Upper lobe of left lung (tissue), 6 donors: ENCODE measurements at places on chromosomes 7 and 10. TPM values are rescaled to one million over a fixed set of nuclear protein-coding genes. Genes with fewer than 3 reads are reported as not detected.

GRCh38 chr7:37081436-37081835 lies 357.1 kb upstream of the AOAH start:
- DNase-seq = no peak

TMEM176B gene
- 10.5 TPM for total RNA-seq

DNA sequence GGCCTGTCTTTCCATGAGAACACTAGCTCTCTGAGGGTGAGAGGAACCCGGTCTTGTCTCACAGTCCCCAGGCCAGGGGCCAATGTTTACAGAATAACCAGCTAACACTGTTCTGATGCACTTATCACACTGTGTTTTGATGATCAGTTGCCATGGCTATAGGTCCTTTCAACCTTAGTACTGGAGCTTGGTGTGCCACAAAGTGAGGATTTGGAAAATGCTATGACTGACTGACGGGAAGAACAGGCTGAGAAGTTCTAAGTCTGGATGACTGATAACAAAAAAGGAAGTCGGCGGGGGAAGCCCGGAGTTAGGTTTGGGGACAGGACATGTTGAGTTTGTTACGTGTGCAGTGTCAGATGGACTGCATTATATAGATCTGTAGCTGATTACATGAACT lies 141.8 kb downstream of the CTTNBP2 start:
- DNase-seq = no peak

DNA sequence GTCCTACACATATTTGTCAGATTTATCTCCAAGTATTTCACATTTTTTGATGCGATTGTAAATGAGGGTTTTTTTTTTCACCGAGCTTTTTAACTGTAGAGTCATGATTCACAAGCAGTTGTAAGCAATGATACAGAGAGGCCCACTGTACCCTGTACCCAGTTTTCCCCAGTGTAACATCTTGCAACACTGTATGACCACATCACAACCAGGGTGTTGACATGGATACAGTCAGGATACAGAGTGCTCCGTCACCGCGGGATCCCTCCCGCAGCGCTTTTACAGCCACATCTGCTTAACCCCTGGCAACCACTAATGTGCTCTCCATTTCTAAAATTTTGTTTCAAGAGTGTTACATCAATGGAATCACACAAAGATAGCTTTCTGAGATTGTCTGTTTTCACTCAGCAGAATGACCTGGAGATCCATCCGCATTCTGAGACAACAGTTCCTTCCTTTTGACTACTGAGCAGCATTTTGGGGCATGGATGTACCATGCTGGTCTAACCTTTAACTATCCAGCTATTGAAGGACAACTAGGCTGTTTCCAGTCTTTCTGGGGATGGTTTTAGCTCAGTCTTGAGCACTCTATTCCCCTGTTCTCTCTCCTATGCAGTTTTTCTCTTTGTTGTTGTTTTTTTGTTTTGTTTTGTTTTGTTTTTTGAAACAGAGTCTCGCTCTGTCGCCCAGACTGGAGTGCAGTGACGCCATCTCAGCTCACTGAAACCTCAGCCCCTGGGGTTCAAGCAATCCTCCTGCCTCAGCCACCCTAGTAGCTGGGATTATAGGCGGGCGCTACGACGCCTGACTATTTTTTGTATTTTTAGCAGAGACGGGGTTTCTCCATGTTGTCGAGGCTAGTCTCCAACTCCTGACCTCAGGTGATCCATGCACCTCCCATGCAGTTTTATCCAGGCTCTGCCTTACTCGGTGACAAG lies 25.9 kb downstream of the GPRIN2 start:
- DNase-seq = peak; percentile 20

LRRC18 gene
- total RNA-seq = 1.5 TPM

- DNase-seq = no peak
Observed at GRCh38 chr7:133947458-133948254, 179.5 kb upstream of the LRGUK start.

DNA sequence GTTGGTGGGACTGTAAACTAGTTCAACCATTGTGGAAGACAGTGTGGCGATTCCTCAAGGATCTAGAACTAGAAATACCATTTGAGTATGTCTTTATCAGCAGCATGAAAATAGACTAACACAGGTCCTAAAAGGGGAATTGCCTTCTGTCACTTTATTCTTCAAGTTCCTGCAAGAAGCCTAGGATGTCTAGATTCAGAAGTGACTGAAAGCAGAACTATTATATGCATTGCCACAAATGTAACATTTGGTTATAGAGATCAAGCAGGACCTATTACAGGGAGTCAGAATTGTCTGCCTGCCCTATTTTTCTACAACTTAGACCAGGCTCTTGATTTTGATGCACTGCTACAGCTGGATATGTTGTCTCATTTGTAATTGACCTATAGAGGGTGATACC lies 364.7 kb downstream of the SORCS1 start:
- DNase-seq = no peak

GIMAP6 gene
- 62.9 TPM for total RNA-seq

- DNase-seq = no peak
Observed at GRCh38 chr10:19728376-19728775, 87.9 kb upstream of the PLXDC2 start.

DNA sequence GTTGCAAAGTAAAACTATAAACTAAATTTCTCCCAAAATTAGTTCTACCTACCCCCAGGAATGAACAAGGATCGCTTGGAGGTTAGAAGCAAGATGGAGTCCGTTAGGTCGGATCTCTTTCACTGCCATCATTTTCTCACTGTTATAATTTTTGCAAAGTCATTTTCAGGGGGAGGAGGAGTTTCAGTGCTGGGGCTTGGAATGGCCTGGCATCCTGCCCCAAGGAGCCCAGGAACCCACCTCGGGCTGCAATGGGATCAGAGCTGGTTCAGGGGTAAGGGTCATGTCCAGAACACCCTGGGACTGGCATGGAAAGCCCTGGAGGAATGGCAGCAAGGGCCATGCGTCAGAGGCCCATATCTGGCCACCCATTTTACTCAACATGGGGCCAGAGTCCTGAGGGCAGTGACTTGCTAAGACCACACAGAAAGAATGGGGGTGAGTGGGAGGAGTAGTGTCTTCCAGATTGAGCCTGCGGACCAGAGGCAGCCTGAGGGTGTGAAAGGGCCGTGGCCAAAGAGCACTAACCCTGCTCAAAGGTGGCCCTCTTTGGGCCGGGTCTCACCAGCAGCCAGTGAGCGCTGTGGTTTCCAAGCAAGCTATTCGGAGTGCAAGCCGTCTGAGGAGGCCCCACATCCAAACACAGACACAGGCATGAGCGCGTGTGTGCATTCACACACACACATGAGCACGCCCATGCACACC lies 31.8 kb downstream of the GPRIN2 start:
- peak; percentile 61 for DNase-seq

DYNC1I1 gene
- 1.7 TPM for total RNA-seq

DNA sequence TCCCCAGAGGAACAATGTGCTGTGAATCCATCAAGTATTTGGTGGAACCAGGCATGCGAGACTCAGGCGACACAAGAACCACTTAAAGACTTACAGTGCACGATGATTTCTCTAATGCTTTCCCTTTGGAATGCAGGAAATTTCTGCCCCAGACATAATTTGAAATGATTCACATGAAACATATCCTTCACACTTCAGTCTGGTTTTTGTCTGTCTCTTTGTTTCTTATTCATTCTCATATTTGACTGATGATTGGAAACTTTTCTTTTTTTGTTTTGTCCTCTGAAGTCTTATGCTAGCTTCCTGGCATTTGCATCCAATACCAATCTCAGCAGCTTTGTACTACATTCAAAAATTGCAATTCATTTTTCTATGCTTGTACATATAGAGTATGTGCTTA lies 502.8 kb downstream of the PHTF2 start:
- DNase-seq = no peak

SSBP1 gene
- total RNA-seq = 58.7 TPM

- DNase-seq = no peak
Observed at GRCh38 chr7:111560773-111561653, 1.3 kb downstream of the IMMP2L start.

DNA sequence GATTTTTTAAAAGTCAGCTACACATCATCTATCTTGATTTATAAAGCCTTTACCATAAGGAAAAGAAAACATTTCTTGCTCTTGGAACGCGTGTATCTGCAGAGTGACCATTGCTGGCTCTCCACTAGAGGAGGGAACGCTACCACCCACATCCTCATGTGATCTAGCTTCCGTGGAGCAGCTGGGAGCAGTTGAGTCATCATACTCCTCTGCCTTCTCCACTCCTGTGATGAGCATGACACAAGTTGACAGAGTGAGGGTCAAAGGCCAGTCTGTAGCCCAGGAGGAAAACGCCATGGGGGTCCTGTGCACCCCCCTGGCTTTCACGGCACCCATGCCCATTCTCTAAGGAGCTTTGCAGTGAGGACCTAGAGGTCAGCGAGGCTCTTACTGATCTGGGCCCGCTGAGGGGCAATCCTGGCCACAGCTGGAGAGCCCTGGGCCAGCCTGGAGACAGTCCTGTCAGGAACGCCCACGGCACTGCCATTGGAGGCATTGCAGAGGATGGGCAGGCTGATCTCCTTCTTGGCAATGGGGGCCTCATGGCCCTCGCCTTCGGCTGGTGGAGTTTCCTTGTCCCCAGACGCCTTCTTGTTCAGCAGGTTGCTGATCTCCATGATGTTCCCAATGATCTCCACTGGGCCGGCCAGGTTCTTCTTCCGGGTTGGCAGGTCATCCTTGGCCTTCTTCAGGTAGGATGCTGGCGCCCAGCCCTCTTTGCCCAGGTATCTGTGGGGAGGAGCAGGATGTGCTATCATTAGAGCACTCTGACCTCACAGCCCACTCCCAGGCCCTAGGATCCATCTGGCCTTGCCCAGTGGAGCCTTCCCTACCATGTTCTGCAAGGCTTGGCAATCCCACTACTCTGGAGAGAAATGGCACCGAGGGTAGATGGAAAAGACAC lies 119.2 kb downstream of the NEURL1 start:
- DNase-seq = no peak

- no peak for DNase-seq
Observed at GRCh38 chr10:34760606-34761005, 54.5 kb downstream of the PARD3 start.

ACHE gene
- not detected for total RNA-seq

- no peak for DNase-seq
Observed at GRCh38 chr7:30880941-30881340, 30.7 kb upstream of the AQP1 start.

THAP5 gene
- 20.2 TPM for total RNA-seq

PKD2L1 gene
- 8.4 TPM for total RNA-seq
